NCI-H1436 (cell line): ENCODE measurements at places on chromosomes 5 and 9.

DNA sequence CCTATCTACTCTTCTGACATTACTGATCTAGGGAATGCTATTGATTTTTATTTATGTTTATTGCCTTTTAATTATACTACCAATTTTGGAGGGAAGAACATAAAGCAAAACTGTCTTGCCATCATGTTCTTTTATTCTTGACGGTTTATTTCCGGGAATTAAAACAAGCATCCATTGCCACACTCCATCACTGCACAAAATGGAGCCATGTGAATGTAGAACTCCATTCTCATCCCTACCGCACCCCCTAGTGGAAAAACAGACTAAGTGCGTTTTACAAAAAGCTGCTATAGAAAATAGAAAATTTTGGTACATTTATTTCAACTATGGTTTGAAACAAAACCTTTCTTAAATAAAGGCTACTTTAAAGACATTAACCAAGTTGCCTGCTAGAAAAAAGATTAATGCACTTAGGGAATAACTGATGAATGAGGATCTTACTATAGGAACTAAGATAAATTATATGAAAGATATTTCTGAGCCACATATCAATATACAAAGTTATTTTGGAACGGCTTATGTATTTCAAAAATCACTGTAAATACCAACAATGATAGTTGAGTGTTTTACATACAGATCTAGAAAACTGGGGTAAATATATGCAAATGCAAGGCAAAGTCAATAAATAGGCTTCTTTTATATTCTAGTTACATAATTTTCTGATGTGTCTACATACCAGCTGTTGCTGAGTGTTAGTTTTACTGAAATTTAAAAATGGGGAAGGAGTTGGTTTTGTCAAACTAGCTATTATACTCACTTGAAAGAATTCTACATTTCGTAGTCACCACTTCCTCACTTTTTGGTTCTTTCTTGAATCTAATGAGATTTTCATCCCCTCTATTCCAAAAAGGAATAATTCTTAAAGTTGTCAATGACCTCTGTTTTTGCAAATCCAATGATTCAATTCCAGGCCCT, 26.5 kb downstream of the OXCT1 start:
- DNase-seq = peak; percentile 50

DNA sequence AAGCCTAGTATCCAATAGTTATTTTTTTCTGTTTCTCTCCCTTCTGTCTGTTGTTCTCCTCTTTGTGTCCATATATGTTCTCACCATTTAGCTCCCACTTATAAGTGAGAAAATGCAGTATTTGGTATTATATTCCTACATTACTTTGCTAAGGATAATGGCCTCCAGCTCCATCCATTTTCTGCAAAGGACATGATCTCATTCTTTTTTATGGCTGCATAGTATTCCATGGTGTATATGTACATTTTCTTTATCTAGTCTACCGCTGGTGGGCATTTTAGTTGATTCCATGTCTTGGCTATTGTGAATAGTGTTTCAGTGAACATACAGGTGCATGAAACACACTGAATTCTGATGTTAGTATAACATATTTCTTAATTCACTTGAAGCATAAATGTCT, 348.9 kb upstream of the TRPC7 start:
- DNase-seq = no peak

DNA sequence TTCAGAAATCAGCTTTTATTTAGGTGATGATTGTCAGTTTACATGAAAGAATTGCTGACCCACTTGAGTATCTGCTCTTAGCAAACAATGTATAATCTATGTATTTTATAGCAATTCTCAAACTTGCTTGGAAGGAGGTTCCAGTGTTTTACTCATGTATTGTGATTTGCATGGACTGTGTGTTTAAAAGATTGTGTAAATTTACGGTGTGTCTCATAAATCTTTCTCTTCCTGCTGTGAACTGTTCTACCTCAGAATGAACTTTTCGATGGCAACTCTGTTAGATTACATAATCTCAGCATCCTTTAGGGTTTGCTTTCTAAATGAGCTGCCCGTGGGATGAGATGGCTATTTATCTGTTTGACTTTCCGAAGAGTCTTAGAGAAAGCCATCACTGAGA, 122.5 kb downstream of the MEF2C start:
- DNase-seq = no peak

DNA sequence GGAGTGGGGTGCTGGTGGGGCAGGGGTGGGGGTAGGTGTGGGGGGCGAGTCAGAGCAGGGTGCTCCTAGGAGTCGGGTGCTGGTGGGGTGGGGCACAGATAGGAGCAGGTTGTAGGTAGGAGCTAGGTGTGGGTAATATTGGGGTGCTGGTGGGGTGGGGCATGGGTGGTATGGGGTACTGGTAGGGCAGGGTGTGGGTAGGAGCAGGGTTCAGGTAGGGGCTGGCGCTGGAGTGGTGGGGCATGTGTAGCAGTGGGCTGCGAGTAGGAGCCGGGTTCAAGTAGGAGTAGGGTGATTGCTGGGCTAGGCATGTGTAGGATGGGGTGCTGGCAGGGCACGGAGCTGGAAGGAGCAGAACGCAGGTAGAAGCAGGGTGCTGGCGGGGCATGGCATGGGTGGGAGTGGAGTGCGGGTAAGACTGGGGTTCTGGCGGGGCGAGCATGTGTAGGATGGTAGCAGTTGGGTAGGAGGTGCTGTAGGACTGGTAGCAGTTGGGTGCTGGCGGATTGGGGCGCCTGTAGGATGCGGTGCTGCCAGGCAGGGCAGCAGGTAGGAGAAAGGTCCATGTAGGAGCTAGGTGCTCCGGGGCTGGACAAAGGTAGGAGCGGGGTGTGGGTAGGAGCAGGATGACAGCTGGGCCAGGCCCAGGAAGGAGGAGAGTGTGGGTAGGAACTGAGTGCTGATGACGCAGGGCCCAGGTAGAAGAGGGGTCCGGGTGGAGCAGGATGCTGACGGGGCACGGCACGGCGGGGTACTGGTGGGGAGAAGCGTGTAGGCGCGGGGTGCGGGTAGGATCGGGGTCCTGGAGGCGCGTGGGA, 105.5 kb upstream of the SIMC1 start:
- DNase-seq = no peak

GRCh38 chr9:101796044-101796443, 57.6 kb upstream of the GRIN3A start:
- no peak for DNase-seq

DNA sequence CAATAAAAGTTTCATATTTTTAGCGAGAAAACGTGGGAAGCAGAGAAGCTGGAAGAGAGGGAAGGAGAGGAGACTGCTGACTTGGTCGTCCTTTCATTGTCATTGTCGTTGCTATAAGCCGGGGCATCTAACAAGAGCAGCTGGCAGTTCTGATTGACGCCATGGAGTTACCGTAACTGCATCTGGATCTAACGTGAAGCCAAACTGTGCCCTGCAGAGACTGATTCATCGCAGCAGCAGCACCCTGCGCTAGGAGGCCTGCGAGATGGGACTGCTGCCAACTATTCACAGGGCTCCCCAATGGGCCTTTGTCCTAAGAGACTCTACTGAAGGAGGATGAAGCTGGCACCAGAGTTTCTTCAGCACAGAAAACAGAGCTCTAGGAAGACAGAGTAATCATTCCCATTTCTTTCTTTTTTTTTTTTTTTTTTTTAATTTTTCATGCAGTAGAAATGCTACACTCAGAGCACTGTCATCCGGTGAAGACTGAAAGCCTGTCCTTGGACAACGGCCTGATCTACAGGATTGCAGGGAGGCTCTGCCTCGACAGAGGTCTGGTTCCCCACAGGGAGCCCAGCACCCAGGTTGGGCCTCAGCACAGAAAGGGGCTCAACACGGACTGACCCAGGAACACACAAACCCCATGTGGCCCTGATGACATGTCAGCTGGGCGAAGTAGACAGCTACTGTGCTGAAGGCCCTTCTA, 47.8 kb downstream of the RETREG1 start:
- peak; percentile 10 for DNase-seq

GRCh38 chr5:140338336-140338735, 8.1 kb downstream of the HBEGF start:
- no peak for DNase-seq

DNA sequence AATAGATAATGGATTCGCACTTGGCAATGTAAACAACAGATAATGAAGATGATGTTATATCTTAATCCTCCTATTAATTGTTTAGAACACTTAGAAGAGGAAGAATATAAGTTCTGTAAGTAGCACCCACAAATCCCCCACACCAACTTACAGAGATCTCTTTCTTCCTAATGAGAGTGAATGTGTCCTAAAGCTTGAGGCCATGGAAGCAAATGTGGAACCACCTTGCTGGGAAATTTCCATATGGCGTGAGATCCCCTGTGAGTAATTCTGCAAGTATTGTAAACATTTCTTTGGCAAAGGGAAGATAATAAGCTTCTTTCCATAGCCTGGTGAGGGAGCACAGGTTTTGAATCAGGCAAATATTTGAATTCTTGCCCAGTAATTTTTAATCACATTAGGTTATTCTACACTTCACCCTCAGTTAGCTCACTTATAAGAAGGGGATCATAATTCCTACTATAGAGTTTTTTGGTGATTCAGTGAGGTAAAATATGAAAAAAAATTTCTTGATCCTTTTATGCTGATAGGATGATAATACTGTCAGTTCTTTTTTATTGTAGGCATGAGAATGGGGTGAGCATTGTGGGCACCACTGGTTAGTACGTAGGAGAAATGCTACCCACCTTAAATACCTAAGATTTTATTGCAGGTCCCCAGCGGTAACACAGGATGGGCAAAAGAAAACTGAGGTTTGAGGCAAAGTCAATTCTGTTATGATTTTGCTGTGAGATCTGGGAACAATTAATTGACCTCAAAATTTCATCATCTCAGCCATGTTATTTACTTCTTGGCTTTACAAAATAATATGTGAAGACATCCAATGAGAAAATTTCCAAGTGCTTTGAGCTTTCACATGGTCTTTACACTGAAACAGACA, 574.8 kb downstream of the PSAT1 start:
- no peak for DNase-seq

GRCh38 chr9:86891091-86891490, 56.2 kb downstream of the GAS1 start:
- DNase-seq = no peak

DNA sequence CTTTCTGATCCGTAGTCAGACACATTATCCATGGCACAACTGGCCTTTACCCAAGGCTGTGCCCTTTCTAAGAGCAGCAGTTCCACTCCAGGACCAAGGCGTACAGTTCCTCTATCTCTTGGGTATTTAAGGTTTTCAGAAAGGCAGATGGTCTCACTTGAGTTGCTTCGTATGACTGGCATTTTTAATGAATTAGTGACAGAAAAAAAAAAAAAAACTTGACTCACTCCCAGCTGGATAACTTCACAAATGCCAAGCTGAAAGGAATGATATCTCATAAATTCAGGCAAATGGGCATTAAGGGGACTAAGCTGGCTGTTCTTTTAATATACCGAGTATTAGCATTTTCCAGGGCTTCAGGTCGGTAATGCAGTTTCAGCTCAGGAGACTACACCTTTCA, 60.7 kb downstream of the SLC24A2 start:
- DNase-seq = no peak

DNA sequence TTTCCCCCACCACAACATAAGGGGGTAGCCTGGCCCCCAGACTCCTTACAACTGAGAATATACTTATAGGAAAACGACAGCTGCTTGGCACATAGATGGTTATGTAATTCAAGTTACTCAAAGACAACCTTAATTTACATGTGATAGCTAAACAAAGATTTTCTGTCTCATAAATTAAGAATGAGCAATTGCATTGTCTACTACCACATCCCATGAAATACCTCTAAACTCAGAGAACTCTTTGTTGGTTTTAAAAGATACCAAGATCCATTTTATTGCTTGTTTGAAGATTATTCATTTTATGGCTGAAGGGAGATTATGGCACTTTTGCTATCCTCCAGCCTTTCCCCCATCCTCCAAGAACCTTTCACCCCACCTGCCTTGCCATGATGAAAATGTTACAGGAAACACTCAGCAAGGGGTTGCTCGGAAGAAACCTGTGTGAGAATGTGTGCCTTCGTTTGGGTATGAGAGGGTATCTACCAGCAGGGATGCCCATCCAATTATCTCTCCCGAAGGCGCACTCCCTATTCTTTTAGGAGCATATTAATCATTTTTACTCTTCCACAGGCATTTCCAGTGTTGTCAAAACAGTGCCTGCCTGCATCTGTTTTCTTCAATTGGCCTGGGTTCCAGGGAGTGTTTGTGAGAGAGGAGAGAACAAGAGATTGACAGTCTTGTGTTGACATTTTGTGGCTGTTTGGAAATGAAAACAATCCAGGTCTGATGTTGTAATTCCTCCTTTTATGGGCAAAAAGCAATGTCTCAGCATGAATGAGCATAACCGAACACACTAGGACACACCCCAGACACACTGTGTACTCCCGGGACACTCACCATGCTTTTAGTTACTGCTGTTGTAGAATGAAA, 208.0 kb upstream of the ANKRD55 start:
- DNase-seq = no peak

- no peak for DNase-seq
Observed at GRCh38 chr5:133124891-133125290, 73.1 kb downstream of the HSPA4 start.

- DNase-seq = peak; percentile 6
Observed at GRCh38 chr5:132334812-132335211, 34.7 kb upstream of the SLC22A5 start.

DNA sequence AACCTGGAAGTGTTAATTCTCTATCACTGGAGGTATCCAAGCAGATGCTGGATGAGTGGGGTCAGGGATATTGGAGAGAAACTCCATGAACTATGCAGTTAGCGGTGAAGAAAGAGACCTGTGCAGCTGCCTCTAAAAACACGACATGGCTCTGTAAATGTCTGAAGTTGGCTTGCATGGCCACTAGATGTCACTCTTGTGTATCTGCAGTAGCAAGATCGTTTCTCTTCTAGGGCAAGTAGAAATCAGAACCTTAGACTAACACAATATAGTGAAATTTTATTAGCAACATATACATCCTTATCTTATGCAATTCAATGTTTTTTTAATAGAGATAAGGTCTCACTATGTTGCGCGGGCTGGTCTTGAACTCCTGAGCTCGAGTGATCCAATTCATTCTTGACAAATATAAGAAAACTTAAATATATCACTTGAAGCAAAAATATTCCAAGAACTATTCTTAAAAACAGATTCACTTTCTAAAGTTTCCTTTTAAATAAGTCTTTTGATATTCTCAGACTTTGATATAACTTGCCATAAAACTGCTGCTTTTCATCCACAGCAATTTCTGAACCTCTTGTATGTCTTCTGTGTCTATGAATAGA, 2.9 kb downstream of the OR2S2 start:
- DNase-seq = peak; percentile 48
